ENCODE measurements at places on chromosomes 2 and 18.

GRCh38 chr2:30985493-30986230, 152.6 kb downstream of the GALNT14 start:
- no peaks in the 10 kb centered on the region for H3K27me3 ChIP-seq
- H3K36me3 ChIP-seq, result no peaks in the 10 kb centered on the region
- DNase-seq, result no peak
- H3K4me3 ChIP-seq, result no peak overlapping the region
- H3K4me1 ChIP-seq, result no peaks in the 10 kb centered on the region

DNA sequence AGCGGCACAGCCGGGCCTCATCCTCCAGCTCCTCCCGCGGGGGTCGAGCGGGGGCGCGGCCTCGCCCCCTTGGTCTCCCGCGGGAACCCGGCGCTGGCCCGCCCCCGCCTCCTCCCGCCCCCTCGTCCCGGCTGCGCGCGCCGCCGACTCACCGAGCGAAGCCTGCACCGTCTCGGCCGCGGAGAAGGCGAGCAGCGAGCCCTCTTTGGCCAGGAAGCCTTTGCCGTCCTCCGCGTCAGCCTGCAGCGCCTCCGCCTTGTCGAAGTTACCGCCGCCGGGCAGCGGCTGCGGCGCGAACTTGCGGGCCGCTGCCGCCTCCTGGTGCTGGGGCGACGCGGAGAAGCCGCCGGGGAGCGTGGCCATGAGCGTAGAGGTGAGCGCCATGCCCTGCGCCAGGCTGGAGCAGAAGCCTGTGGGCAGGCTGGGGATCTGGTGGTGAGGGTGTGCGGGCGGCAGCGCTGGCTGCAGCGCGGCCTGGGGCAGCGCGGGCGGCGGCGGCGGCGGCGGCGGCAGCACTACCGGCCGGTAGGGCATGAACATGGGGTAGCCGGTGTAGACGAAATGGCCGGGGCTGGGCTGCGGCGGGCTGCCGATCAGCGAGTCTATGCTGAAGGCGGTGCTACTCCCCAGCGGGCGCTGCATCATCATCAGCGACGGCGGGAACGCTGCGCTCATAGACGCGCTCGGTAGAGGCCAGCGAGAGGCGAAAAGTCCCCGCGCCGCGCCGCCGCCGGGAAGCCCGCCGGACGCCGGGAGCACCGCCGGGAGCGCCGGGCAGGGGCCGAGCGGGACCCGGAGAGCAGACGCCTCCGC, 683 bp downstream of the GBX2 start:
- peaks cover 4% of the 10 kb centered on the region for H3K36me3 ChIP-seq
- H3K27me3 ChIP-seq, result peaks cover 66% of the 10 kb centered on the region
- no peak for DNase-seq
- peaks cover 2% of the 10 kb centered on the region for H3K4me1 ChIP-seq
- no peak overlapping the region for H3K27ac ChIP-seq

- no peaks in the 10 kb centered on the region for H3K4me1 ChIP-seq
- H3K27ac ChIP-seq, result no peak overlapping the region
- no peak for DNase-seq
- no peaks in the 10 kb centered on the region for H3K27me3 ChIP-seq
- H3K36me3 ChIP-seq, result no peaks in the 10 kb centered on the region
Measured at GRCh38 chr2:23567161-23567756, 182.3 kb downstream of the KLHL29 start.

- DNase-seq, result no peak
- H3K4me3 ChIP-seq, result no peak overlapping the region
- peaks cover 1% of the 10 kb centered on the region for H3K4me1 ChIP-seq
- peaks cover 12% of the 10 kb centered on the region for H3K27me3 ChIP-seq
Measured at GRCh38 chr18:59090966-59091603, 48.6 kb upstream of the SEC11C start.

GRCh38 chr2:160912276-160912675, 248.0 kb upstream of the TANK start:
- H3K4me3 ChIP-seq, result no peak overlapping the region
- H3K36me3 ChIP-seq, result no peaks in the 10 kb centered on the region
- no peak overlapping the region for H3K27ac ChIP-seq

GRCh38 chr2:114968748-114969400, 526.4 kb downstream of the DPP10 start:
- H3K4me3 ChIP-seq, result no peak overlapping the region
- no peaks in the 10 kb centered on the region for H3K36me3 ChIP-seq

DNA sequence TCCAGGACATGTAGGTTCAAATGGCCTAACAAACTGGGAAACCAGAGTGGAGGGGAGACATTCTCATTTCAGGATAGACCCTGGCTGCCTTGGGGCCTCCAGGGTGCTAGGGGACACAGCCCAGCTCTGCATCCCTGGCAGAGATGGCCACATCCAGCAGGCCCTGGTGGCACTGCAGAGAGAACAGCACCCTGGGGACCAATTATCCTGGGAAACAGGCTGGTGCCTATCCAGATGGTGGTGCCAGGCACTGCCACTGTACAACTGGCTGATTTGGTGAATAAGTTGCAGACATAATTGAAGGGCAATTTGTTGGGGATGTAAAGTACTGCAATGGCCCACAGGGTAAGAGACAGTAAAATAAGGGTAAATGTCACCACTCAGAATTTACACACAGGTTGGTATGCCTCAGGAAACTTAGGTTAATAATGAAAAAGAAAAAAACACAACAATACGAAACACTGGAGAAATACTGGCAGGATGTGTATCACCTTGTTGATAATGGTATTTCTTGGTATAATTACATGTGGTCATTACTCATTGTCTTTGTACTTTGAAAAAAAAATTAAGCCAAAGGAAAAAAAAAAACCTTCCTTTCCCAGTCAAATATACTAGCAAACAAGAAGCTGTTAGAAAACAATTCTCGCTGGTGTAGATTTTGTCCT, 12.8 kb upstream of the SFTPB start:
- peaks cover 2% of the 10 kb centered on the region for H3K27me3 ChIP-seq
- H3K4me1 ChIP-seq, result peaks cover 22% of the 10 kb centered on the region
- H3K27ac ChIP-seq, result peak overlapping the region; percentile 71
- H3K4me3 ChIP-seq, result peak overlapping the region; percentile 71

- no peak for DNase-seq
- H3K4me3 ChIP-seq, result no peak overlapping the region
- no peaks in the 10 kb centered on the region for H3K4me1 ChIP-seq
Measured at GRCh38 chr2:177489719-177490301, 97.2 kb downstream of the AGPS start.

DNA sequence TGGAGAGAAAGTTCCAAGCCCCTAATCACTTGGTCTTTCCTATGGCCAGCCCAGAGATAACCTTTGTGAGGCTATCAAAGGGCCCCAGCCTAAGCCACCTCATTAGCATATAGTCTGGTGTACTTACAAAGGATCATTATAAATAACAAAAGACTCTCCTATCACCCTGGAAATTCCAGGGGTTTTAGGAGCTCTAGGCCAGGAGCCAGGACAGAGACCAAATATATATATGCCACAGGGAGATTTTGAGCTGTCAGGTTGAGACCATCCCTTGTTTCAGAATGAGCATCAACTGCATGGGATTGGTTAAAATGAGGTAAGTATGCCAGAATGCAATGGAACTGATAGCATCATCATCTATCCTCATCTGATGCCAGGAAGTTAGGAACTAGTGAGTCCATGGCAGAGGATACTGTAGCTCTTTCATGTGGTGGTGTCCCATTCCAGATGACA, 32.1 kb upstream of the CHRNA1 start:
- no peak overlapping the region for H3K4me3 ChIP-seq
- H3K4me1 ChIP-seq, result peaks cover 14% of the 10 kb centered on the region
- no peaks in the 10 kb centered on the region for H3K36me3 ChIP-seq
- DNase-seq, result no peak
- no peak overlapping the region for H3K27ac ChIP-seq

- H3K4me3 ChIP-seq, result no peak overlapping the region
- no peaks in the 10 kb centered on the region for H3K27me3 ChIP-seq
- DNase-seq, result no peak
Measured at GRCh38 chr2:113977660-113978523, 88.0 kb downstream of the ACTR3 start.

DNA sequence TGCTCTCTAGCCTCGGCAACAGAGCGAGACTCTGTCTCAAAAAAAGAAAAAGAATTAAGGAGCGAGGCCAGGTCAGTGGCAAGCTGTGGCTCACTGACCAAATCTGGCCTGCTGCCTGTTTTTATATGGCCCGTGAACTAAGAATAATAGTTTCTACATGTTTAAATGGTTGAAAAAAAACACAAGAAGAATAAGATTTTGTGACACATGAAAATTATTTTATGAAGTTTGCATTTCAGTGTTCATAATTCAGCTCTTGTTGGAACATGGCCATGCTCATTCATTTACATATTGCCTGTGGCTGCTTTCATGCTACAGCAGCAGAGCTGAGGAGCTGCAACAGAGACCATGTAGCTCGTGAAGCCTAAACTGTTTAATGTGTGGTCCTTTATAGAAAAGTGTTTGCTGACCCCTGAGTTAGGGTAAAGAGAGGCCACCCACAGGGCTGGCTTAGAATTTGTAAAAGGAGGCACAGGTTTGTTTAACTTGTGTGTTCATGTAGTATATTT, 59.5 kb downstream of the MFSD6 start:
- no peak for DNase-seq
- no peak overlapping the region for H3K4me3 ChIP-seq
- peaks cover 58% of the 10 kb centered on the region for H3K36me3 ChIP-seq
- no peaks in the 10 kb centered on the region for H3K27me3 ChIP-seq

GRCh38 chr2:216858312-216858711, 1.6 kb downstream of the TNP1 start:
- H3K4me1 ChIP-seq, result peaks cover 28% of the 10 kb centered on the region
- H3K27me3 ChIP-seq, result no peaks in the 10 kb centered on the region
- H3K4me3 ChIP-seq, result peak overlapping the region; percentile 22
- H3K36me3 ChIP-seq, result no peaks in the 10 kb centered on the region

DNA sequence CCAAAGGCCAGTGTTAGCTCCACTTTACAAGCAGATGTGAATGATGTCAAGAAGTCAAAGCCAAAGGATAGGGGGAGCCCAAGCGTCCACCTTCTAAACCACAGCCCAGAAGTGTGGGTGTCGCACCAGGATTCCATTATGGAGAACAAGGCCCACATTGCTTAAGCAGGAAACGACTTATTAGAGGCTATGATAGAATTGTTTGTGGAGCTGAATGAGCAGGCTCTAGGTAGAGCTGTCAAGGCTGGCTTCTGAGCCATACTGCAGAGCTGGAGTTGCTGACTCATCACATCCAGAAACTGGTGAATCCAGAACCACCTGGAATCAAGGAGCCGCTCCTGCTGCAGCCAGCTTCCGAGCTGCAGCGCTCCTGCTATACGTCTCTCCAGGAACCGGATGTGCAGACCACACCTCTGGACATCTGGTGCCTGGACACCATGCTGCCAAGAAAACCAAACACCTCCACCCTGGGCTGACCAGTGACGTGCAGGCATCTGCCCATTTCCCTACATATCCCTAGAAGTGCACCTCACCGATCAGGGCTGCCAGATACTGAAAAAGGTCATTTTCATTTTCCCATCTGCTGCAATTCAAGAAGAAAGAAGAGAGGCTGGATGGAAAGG, 6.2 kb upstream of the TWIST2 start:
- H3K4me1 ChIP-seq, result no peaks in the 10 kb centered on the region
- no peak overlapping the region for H3K4me3 ChIP-seq
- no peak for DNase-seq
- H3K27ac ChIP-seq, result no peak overlapping the region

DNA sequence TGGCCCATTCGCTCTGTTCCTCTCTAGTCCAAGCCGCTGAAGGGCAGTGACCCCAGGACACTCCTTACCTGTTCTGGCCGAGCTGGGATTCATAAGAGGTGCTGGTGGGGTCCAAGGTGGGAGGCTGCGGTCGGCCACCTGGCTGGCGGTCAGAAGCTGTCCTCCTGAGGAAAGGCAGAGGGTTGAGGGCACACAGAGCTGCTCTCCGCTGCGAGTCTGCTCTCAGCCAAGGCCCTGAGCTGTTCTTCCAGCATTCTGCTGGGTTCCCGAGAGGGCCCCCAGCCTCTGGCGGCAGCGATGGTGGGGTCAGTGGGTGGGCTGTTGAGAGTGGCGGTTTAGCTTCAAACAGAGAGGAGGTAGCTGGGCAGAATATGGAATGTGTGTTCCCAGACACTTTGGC, 3.8 kb downstream of the PCARE start:
- no peak overlapping the region for H3K4me3 ChIP-seq
- H3K27me3 ChIP-seq, result no peaks in the 10 kb centered on the region
- no peaks in the 10 kb centered on the region for H3K4me1 ChIP-seq
- no peaks in the 10 kb centered on the region for H3K36me3 ChIP-seq

DNA sequence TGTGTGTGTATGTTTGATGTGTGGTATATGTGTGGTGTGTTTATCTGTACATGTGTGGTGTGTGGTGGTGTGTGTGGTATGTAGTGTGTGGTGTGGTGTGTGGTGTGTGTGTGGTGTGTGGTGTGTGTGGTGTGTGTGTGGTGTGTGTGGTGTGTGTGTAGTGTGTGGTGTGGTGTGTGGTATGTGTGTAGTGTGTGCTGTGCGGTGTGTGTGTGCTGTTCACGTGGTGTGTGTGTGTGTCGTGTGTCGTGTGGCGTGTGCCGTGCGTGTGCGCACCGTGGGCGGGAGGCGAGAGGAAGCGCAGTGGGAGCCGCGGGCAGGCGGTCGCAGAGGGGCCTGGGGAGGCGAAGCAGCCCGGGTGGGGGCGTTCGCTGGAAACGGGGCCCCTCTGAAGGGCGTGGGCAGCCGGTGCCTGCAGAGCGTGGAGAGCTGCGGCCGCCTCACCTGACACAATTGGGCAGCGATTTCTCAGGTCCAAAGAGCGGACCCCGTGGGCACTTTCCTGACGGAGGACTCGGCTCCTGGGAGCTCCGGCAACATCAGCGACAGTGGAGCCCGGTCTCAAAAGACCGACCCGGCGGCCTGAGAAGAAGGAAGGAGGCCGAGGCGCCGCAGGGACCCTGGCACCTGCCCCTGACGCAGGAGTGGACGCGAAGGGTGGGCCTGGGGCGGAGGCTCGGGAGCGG, 741.1 kb upstream of the SALL3 start:
- DNase-seq, result no peak
- no peak overlapping the region for H3K4me3 ChIP-seq
- no peaks in the 10 kb centered on the region for H3K27me3 ChIP-seq
- H3K36me3 ChIP-seq, result peaks cover 4% of the 10 kb centered on the region

- no peaks in the 10 kb centered on the region for H3K36me3 ChIP-seq
- no peak overlapping the region for H3K4me3 ChIP-seq
- H3K4me1 ChIP-seq, result no peaks in the 10 kb centered on the region
- H3K27me3 ChIP-seq, result no peaks in the 10 kb centered on the region
- no peak overlapping the region for H3K27ac ChIP-seq
- no peak for DNase-seq
Measured at GRCh38 chr18:8299054-8299980, 309.9 kb upstream of the RAB12 start.

DNA sequence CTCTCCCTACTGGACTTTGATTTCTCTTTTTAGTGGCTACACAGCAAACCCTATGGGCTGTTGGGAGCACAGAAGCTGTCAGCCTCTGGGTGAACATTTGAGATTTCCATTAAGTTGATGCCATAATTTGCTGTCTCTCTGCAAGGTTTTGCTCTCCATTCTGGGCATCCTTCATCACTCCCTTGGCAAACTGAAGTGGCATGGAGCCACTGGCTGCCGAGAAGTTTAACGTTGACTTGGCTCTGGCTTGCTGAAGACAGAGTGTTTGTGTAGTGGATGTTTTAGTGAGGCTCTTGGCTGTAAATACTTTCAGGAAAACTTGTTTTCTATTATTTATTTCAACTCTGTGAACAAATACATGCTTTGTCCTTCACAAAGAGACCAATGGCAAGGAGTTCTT, 91.5 kb downstream of the ALK start:
- H3K27me3 ChIP-seq, result no peaks in the 10 kb centered on the region
- no peaks in the 10 kb centered on the region for H3K4me1 ChIP-seq
- H3K27ac ChIP-seq, result no peak overlapping the region
- no peak for DNase-seq
- H3K4me3 ChIP-seq, result no peak overlapping the region

All from T-helper 2 cell treated with Interferon-gamma antibody and Interleukin-4, amounts not matched to agents 5 μg/mL and 100 μg/mL, for 36 hours (primary cell).